Activated CD4-positive, alpha-beta memory T cell treated with anti-CD3 and anti-CD28 coated beads for 36 hours (primary cell): ENCODE measurements at places on chromosomes 5 and 9.
A peak's percentile ranks its signal among the peaks of the same experiment; 100 is the strongest.

GRCh38 chr9:73565833-73566465 is 414.3 kb downstream of the ANXA1 start:
- no peak for DNase-seq

GRCh38 chr9:14277244-14277643 is 36.7 kb downstream of the NFIB start:
- DNase-seq = no peak

DNA sequence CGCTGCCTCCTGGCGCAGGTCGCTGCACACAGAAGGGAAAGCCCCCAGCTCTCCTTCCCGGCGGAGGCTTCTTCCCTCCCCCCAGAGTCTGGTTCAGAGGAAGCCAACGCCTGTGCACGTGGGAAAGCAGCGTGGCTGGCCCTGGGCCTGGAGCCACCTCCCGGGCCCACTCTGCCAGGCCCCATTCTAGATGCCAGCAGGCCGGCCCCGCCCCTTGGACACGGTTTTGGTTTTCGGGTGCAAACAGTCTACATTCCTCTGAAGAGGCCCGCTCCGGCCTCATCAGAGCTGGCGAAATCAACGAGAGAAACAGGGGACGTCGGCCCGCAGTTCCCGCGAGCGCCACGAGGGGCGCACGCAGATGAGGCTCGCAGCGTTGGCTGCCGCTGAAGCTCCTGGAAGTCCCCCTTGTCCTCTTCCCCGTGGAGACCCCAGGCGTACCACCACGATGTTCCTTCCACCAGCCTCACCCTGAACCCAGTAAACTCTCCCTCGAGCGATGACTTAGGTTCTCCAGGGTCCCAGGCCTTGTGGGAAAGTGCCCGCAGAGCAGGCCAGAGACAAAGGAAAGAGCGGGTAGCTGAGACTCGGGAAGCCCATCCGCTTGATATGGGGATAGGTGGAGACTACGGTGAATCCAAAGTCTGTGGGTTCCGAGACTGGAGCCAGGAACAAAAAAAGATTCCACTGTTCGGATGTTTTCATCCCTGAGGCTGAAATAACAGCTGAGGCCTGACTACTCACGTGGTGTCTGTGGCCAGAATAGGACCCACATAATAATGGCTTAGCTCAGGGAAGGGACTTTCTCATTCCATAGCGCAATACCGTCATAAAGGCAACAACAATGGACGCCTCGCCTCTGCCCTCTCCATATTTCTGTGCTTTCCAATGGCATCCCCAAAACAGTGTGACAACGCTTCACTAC is 64.2 kb downstream of the KLF4 start:
- DNase-seq = peak; percentile 64

DNA sequence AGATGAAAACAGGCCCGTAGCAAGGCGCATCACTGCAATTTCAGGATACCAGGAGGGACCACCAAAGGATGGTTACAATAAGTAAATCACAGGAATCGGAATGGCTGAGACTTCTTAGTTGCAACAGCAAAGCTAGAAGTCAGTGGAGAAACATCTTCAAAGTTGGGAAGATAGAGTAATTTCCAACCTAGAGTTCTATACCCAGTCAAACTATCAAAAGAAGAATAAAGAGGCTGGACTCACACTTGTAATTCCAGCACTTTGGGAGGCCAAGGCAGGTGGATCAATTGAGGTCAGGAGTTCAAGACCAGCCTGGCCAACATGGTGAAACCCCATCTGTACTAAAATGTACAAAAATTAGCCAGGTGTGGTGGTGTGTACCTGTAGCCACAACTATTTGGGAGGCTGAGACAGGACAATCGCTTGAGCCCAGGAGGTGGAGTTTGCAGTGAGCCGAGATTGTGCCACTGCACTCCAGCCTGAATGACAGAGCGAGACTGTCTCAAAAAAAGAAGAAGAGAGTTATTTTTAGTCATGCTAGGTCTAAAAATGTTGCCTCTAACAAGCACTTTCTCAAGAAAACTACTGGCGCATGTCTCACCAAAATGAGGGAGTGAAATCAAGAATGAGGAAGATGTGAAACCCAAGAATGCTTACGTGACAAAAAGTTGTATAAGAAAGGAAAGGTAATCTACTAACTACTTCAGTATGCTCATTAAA is 267.7 kb downstream of the DENND1A start:
- DNase-seq = no peak

DNA sequence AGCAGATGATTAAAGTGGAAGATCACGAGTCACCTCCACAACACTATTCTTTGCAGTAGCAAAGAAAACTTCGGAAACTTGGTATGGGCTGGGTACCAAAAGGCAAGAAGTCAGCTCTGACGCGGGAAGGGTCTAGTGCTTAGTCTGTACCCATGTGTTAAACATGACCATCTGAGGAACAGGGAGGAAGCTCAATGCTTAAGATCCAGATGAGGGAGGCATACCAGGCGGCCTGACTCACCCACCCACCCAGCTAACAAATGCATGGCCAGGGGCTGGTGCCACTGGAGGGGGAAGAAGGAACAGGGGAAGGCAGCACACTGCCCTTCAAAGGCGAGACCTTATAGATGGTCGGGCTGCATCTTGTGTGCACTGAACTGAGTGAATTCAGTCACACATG is 41.8 kb downstream of the CAMSAP1 start:
- no peak for DNase-seq

- DNase-seq = no peak
These were observed 12.6 kb upstream of the C5orf58 start for GRCh38 chr5:170220191-170220590.

GRCh38 chr5:42109006-42109572 is 184.0 kb downstream of the FBXO4 start:
- no peak for DNase-seq

DNA sequence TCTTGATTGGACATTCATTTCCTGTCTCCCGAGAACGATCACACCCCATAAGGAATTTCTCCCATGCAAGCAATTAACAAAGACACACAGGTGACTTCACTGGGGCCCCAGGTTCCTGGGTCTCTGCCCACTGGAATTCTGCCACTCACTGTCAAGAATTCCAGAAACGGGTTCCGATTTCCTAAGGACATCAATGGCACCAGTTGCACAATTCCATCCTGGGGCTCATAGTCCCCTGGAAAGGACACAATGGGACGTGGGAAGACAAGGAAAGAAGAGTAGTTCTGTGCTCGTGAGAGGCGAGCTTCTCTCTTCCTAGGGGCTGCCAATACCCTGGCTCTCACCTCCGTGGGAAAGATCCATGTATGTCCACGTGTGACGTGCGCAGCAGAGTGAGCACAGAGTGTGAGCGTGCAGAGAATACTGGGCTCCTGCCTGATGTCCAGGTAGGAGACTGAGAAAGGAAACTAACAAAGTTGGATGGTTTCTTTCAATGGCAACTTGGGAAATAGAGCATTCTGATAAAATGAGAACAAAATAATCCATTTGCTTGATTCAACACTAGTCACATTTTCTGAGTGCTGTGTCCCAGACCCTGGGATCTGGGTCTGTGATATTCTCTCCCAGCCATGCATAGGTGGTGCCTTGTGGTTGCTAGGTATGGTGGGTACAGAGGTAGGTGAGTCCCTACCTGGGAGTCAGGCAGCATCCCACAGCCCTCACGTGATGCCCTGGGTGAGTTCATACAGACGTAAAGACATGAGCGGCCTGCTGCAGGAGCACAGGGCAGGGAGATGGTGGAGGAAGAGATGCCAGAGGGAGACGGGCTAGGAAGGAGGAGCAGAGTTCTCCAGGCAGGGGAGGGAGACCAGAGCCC is 159.8 kb downstream of the COL23A1 start:
- DNase-seq = no peak

- no peak for DNase-seq
These were observed 708.8 kb downstream of the MTRR start for GRCh38 chr5:8577792-8578191.

GRCh38 chr5:127084656-127085055 is 11.4 kb upstream of the C5orf63 start:
- DNase-seq = no peak

DNA sequence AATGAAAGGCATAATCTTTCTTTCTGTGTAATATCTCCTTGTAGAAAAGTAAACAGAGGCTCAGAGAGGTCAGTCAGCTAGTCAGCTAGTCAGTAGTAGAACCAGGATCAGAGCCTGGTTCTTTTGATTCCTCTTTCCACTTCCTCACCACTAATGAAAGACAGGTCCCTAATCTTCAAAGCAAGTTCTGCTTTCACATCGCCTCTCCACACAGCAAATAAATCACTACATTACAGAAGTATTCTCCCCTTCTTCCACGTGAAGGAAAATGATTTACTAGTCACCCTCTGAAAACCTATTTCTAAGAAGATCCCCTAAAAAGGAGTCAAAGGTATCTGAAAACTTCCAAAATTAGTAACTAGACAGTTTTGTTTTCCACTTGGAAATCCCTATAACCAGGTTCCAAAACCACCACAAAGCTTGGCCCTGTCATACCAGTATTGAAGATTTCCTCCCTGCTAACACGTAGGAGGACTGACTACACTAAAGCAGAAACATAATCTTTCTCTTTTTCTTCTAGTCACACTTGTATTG is 140.5 kb upstream of the TARS1 start:
- DNase-seq = peak; percentile 18

GRCh38 chr9:99063522-99063921 is 41.4 kb upstream of the TGFBR1 start:
- no peak for DNase-seq

DNA sequence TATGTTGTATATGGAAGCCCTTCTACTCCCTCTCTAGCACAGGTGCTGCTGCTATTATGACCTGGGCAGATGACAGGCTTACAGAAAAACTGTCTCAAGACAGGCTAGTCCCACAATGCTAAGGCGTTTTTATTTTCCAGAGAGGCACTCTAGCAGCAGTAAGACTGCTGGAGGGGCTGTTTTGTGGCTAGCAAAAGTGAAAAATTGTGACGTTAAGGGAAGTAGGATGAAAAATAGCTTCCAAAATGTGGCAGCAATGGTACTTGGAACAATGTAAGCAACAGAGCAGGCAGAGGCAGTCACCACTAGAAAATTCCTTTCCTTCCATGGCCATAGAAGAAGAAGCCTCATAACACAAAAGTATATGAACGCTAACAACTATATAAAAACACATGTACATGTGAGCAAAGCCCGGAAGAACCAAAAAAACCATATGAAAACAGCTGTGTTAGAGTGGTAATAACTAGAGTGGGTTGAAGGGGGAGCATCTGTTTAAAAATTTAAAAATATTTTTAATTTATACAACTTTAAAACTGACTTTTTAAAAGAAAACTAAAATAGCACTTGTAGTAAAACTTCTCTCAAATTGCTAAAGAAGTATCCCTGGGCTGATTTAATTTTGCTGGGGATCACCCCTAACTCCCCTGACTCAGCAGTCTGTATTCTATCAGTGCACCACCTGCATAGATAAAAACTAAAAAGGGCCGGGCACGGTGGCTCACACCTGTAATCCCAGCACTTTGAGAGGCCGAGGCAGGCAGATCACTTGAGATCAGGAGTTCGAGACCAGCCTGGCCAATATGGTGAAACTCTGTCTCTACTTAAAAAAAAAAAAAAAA is 30.6 kb downstream of the CLINT1 start:
- no peak for DNase-seq

GRCh38 chr5:68252673-68253623 is 37.4 kb downstream of the PIK3R1 start:
- DNase-seq = peak; percentile 59

GRCh38 chr5:112681481-112681908 is 56.2 kb upstream of the APC start:
- no peak for DNase-seq

DNA sequence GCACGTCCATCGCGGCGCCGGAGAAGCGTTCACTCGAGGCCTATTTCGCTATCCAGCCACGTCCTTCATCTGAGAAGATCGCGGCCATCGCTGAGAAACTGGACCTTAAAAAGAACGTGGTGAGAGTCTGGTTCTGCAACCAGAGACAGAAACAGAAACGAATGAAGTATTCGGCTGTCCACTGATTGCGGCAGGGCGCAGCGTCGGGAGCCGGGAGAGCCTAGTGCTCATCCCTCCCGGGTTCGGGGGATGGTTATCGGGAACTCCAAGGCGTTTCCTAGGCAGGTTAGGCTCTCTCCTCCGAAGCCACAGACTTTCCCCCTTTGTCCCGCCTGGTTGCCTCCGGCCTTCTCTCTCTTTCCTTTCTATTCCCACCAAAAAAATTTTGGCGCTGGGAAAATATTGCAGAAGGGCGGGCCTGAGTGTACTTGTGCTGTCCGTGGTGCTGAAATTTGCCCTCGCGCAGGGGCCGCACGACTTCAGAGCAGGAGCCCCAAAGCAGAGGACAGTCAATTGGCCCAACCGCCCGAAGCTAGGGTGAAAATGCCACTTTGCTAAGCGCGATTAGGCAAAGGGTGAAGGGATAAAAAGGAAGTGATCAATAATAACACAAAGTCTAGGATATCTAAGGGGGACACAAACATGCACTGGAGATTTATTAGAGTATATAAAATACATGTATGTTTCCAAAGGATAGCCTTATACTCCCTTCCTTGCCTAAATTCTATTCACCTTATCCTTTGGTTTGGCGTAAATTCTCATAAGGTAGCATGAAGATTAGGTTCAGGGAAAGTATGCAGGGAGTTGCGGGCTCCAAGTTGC is 1.8 kb downstream of the POU4F3 start:
- DNase-seq = peak; percentile 54

- DNase-seq = peak; percentile 72
These were observed 28.1 kb downstream of the NTRK2 start for GRCh38 chr9:84697509-84698114.

DNA sequence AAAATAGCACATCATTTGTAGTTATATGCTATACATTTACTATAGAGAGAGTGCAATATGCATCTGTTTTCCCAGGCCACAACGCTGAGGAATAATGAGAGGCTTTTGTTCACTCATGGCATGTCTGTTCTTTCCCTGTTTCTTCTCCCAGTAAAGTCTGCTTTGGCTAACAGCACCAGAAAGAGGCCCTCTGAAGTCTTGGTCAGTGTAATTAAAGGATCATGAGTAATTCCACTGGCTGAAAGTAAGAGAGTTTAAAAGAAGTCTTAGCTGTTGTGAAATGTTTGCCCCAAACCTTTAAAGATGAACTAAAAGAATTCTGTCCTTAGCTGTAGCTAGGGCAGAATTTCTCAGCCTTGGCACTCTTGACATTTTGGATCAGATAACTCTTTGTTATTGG is 228.8 kb downstream of the TLE4 start:
- DNase-seq = no peak

DNA sequence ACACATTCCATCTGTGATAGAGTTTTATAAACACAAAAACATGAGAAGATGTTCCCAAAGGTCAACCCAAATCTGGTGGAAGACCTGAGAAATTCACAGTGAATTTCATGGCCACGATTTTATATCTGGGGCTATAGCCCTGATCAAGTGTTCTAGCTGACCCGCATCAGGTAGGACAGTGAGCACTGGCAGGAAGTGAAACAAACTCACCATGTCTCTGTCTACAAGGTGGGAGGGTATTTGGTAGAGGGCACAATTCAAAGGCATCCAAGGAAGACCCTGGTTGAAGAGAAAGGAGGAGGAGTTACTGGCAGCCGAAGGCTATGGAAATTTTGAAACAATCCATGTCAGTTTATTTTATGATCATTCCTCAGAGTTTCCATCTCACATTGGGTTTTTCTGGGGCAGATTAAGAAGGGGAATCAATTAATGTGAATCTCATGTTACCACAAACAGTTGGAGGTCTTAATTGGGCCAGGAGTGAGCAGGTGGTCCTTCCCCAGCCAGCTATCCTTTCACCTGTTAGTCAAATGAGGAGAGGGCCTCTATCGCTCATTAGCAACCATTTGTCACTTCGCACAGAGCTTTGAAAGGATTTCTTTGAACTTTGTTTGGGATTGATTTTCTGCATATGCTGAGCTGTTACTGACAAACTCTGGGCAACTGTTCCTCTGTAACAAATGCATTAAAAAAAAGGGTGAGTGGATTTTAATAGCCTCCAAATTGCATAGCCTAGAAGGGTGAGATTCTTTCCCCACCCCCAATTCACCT is 612.0 kb upstream of the CLINT1 start:
- no peak for DNase-seq
